ENCODE measurements at places on chromosomes 3 and 15. TPM values are rescaled to one million over a fixed set of nuclear protein-coding genes. Genes with fewer than 3 reads are reported as not detected.

The TRAT1 gene
- 0.64 TPM for total RNA-seq

The FRMD4B gene
- total RNA-seq, result 35.0 TPM

The LEKR1 gene
- total RNA-seq, result 1.6 TPM

The PARP15 gene
- total RNA-seq, result 2.9 TPM

The SKOR1 gene
- 1.8 TPM for total RNA-seq

All from breast epithelium (tissue), 4 donors.